ENCODE measurements at places on chromosomes 1 and 21.

DNA sequence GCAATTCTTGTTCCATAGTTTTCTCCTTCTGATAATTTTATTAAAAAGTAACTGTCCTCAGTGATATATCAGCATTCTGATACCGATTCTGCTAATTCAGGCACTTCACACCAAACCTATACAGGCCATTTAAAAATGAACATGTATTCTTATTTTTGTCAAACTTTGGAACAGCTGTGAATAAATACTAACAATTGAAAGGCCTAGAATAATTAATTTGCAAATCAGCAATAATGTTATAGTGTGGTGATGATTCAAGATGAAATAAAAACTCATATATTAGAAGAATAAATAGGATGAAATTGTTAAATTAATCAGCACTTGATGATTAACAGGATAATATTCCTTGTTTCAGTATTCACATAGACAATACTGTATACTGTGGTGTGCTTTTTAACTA, 9.9 kb downstream of the CDKN2C start:
- DNase-seq, result no peak

DNA sequence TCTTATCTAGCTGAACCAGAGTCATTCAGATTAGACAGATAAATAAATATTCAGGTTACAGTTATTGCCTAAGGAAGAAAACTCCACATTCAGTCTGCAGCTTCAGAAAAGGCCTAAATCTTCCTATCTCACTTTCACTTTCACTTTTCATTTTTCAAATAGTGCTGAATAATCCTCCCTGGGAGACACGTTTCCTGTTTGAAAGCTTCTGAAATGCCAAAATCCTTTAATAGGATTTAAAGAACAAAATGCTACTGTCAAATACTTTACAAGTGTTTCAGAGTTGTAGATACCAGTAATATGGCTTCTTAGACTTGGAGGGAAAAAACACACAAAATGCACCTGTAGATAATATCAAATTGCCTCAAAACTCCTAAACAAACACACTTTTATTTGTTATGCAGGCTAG, 3.9 kb downstream of the PSMB2 start:
- no peak for DNase-seq

GRCh38 chr1:39623053-39623452, 16.4 kb downstream of the HEYL start:
- no peak for DNase-seq

- no peak for DNase-seq
Measured at GRCh38 chr1:39885516-39885915, 2.2 kb upstream of the TRIT1 start.

GRCh38 chr1:42690477-42691156, 8.4 kb downstream of the YBX1 start:
- DNase-seq, result no peak

Measured in activated T-cell treated with anti-CD3 and anti-CD28 coated beads for 1 hour (primary cell).